ENCODE measurements at places on chromosomes 5 and 9.
A peak's percentile ranks its signal among the peaks of the same experiment; 100 is the strongest.

DNA sequence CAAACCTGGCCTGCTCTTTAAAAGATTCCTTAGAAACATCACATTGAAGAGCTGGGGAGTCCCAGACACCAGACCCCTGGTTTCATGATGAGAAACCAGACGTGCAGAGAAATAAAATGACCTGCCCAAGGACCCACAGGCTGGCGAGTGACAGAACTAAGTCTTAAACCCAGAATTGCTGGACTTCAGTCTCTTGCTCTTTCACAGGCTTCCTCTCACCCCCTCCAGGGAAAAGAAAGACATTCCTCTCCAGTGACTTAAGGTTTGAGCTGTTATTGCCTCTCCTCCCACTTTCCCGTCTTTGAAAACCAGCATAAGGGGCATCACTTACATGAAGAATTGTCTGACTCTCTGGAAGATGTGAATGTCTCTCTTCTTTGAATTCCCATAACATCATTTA is 535.2 kb downstream of the IRX1 start:
- no peak for DNase-seq

GRCh38 chr9:107841076-107841475 is 351.5 kb upstream of the KLF4 start:
- DNase-seq = no peak

- no peak for DNase-seq
Observed at GRCh38 chr9:36064448-36065037, 27.8 kb downstream of the RECK start.

GRCh38 chr5:27026801-27027200 is 11.6 kb downstream of the CDH9 start:
- no peak for DNase-seq

- no peak for DNase-seq
Observed at GRCh38 chr5:160525471-160526261, 104.0 kb downstream of the PTTG1 start.

DNA sequence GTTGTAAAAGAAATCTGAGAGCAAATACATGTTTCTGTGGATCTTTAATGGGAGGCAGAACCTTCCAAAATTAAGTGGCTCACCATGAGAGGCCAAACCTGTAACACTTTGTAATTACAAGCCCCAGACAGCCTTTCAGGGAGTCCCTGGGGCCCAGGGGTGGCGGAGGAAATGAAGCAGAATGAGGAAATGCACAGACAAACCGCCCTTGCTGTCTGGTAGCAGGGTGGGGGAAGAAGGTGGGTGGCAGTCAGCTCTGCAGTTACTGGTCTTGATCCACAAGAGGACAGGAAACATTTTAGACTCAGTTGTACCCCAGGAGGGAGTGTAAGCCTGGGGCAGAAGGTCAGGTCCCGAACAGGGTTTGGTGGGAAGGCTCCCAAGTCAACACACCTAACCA is 6.5 kb downstream of the ARL14EPL start:
- peak; percentile 54 for DNase-seq

DNA sequence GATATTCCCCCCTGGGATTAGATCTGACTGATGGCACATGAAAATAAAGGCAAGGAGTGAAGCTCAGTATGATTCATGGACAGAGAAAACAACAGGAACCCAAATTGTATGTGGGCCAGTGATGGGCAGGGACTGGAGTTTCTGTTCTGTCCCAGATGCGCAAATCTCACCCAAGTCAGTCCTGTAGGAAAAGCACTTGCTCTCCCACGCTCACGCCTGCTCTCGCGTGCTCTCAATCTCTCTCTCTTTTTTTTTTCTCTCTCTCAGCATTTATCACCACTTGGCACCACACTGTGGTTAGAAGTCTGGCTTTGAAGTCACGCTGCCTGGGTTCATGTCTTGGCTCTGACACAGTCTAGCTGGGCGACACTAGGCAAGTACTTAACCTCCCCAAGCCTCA is 106.5 kb upstream of the LRRTM2 start:
- DNase-seq = no peak

GRCh38 chr5:135185481-135186065 is 151.5 kb upstream of the PITX1 start:
- DNase-seq = no peak

DNA sequence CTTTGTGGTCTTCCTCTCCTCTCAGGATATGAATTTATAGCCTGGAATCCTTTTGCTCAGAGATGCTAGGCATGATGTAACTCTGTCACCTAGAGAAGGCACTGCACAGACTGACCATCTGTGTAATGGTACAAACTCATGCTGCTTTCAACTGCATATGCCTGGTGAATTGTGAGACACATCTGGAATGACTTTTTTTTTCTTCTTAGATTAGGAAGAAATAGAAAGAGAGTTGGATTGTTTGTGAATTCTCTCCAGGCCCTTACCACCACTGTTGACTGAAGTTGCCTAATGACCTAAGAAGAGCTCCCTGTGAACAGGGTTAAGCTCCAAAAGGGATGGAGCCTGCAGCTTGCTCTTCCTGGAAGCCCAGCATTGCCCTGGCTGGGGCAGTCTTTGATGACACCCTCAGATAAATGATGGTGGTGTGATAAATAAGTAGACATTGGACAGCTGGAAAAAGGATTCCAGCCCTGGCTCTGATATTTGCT is 47.8 kb upstream of the TRIM32 start:
- DNase-seq = no peak

DNA sequence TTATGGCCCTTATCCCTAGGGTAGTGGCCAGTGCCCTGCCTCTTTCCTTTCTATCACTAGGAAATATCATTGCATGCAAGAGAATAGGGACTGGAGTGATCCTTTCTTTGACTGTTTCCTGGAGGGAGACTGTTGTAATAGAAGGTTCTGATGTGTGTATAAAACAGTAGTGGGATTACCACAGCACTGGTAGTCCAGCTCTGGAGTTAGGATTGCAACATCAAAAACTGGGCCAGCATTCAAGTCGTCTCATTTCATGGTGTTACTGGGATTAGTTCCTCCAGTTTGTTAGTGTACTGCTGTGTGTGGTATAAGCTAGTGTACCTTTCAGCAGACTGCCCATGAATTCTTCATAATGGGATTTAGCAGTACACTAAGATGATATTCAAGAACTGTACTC is 45.8 kb downstream of the KIAA1958 start:
- DNase-seq = no peak

GRCh38 chr5:141567513-141568117 is 51.2 kb downstream of the DIAPH1 start:
- DNase-seq = no peak

DNA sequence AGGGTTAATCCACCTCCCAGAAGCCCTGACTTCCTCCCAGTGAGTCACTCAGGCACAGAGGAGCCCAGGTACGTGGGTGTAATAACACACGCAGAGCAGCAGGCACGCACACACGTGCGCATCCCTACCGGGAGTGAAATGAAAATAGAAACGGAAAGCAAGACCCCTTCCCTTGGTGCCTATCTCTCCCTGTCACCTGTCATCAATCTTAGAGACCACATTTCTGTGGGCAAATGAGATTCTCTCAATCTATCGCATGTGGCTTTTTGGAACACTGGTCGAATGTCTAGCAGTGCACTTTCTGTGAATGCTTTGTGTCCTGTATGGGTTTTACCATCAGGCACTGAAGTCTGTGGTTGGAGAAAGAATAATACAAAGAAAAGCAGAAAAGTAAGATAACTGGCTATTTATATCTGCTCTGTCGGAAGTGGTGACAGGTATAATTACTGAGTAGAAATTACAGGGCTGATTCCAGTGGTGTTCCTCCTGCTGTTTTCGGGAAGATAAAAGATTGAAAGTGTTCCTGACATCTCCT is 137.7 kb upstream of the GRIA1 start:
- DNase-seq = no peak

DNA sequence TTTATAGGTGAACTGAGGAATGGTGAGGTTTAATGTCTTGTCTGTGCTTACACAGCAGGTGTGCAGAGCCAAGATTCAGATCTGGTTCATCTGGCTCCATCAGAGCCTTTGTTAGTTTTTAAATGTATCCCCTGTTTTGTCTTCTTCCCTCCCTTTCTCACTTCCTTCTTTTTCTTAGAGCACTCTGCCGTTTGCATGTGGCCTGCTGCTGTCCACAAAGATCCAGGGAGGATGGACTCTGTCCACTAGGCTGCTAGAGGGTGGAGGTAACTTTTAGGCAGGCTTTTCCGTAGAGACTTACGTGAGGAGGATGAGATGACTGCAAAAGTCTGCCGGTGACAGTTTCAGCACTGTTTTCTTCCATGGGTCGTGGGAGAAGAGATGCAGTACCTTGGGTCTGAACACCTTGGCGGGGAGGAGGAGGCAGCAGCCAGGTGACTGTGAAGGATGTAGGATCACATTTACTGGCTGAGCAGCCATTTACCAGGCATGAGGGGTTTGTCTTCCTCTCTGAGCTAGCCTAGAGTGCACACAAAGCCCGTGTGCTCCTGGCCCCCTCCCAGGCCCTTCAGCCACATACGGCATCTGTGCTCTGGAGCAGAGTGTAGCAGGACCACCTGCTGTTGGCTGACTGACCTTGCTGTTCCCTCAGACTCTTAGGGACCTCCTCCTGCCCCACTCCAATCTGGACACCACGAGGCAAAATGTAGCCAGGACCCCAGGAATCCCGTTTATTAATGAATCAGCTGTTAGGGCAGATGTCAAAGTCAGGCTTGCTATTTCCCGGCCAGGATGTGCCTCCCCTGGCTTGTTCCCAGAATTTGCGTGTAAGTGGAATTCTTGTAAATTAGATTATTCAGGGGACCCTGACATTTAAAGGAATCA is 1.8 kb downstream of the NTMT1 start:
- DNase-seq = no peak

GRCh38 chr5:32095261-32095671 is 78.9 kb downstream of the GOLPH3 start:
- no peak for DNase-seq

- DNase-seq = no peak
Observed at GRCh38 chr5:179905161-179905560, 2.5 kb downstream of the TBC1D9B start.

- DNase-seq = no peak
Observed at GRCh38 chr5:35141739-35142138, 88.5 kb downstream of the PRLR start.

- DNase-seq = no peak
Observed at GRCh38 chr5:38259062-38259808, 876 bp downstream of the EGFLAM start.

DNA sequence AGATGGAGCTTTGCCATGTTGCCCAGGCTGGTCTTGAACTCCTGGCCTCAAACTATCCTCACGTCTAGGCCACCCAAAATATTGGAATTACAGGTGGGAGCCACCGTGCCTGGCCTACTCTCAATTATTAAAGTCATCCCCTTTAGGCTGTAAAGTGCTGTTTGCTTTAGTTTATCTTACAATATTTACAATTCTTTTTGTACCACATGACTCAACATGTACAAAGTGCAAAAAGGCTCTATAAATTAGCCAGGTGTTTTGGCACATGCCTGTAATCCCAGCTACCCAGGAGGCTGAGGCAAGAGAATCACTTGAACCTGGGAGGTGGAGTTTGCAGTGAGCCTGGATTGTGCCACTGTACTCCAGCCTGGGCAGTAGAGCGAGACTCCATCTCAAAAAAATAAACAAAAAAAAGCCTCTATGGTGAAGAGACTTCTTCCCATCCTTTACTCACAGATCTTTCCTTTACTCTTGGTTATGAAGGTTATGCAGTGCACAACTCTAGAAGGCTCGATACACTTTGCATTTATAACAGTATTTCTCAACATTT is 28.5 kb upstream of the MLLT3 start:
- DNase-seq = no peak

- DNase-seq = no peak
Observed at GRCh38 chr5:2767089-2767488, 15.6 kb upstream of the IRX2 start.

- peak; percentile 31 for DNase-seq
Observed at GRCh38 chr9:35903049-35903448, 3.0 kb upstream of the HRCT1 start.

DNA sequence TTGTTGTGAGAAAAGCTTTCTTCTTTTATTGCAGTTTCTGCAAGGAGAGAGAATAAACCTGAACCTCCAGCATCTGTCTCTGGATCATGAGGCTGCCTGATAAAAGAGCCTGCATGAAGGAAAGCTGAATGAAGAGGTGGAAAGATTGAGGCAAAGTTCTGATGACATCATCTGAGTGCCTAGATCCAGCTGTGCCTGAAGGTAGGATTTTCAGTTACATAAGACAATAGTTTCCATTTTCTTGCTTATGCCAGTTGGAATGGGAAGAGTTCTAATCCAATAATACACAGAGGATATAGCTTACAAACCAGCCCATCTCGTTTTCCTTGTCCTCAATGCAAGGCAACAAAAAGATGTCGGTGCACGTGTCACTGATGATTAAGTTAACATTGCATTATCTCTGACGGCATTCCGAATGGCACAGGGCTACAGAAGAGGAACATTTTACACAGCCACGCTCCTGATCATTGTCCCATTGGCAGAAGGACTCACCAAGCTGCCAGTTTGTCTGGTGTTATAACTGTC is 105.5 kb upstream of the ERCC6L2 start:
- no peak for DNase-seq

GRCh38 chr5:141585594-141585993 is 33.2 kb downstream of the DIAPH1 start:
- no peak for DNase-seq

- DNase-seq = no peak
Observed at GRCh38 chr5:94707359-94707758, 88.9 kb downstream of the SLF1 start.

DNA sequence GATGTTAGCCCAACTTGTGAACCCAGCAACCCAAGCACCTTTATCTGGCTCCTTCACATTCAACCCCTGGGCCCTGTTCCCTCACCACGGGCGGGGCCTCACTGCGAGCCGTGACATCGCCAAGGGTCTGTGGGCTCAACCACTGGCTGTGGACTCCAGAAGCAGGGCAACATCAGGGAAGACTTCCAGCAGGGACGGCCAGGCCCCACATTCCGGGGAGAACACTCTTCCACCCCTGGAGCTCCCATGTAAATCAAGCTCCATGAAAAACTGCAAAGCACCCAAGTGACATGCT is 175.3 kb downstream of the ERCC6L2 start:
- no peak for DNase-seq

DNA sequence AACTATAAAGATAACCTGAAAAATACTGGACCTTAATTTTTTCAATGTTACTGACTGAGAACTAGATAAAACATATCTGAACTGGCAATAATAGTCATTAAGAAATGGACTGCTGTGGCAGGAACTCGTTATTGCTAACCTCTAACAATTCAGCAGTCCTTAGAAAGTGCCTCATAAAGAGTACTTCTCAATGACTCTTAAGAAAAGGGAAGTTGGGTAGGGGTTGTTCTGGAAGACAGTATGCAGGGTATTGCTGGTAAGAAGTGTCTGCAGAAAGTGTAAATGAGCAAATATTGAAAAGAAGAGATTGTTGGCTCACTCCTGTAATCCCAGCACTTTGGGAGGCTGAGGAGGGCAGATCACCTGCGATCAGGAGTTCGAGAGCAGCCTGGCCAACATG is 27.9 kb downstream of the FOXD1 start:
- DNase-seq = no peak

DNA sequence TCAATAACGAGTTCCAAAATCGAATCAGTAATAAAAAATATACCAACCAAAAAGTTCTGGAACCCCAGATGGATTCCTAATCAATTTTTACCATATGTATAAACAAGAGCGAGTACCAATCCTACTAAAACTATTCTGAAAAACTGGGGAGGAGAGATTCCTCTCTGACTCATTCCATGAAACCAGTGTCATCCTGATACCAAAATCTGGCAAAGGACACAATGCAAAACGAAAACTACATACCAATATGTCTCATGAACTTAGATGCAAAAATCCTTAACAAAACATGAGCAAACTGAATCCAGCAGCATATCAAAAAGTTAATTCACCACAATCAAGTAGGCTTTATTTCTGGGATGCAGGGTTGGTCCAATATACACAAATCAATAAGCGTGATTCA is 30.5 kb upstream of the MACIR start:
- DNase-seq = no peak

Data from memory B cell (primary cell).